ENCODE measurements at places on chromosomes 16 and 17.

- DNase-seq: no peak
Observed at GRCh38 chr17:58993311-58993710, 113.4 kb downstream of the TRIM37 start.

GRCh38 chr17:49523706-49524472 is 28.8 kb downstream of the NGFR start:
- no peak for DNase-seq

GRCh38 chr17:49757151-49757777 is 6.7 kb downstream of the FAM117A start:
- DNase-seq: no peak

- DNase-seq: no peak
Observed at GRCh38 chr16:3716831-3717234, 491 bp downstream of the TRAP1 start.

DNA sequence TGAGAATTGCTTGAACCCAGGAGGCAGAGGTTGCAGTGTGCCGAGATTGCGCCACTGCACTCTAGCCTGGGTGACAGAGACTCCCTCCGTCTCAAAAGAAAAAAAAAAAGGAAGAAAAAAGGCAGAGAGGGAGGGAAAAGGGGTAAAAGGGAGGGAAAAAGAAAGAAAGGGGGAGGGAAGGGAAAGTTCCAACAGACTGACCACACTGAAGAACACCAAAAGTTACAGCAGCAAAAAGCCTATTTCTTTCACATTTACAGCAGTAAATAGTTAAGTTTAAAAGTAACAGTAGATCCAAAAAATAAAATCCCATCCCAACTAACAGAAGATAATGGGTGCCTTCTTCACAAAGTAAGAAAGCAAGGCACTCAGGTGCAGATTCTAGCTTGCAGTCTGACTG is 36.9 kb upstream of the C17orf78 start:
- DNase-seq: no peak

DNA sequence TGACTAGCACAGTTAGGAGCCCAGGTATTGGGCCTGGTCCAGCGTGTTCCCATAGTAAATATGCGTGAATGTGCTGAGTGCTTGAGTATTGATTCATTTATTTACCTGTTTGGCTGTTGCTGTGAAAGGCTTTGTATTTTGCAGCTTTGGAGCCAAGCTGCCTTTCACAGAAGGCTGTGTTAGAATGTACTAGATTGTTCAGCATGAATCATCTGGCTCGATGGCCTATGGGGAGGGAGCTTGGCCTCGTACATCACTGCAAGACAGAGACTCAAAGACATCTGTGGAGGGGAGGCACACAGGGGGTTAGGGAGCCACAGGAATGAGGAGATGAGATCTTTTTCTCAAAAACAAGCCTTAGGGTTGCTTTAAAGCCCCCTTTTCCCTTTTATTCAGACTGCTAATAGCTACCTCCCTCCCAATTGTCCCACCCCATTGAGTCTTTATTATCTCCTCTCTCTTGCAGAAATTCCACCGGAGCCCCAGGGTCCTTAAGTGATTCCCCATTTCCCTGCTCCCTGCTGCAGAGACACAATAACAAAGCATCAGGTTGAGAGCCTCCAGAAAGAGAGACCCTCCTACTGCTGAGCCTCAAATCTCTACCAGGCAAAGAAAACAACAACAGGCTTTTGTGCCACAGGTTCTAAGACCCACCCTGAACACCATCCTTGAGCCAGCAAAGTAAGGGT is 307.2 kb downstream of the ABCC12 start:
- DNase-seq: no peak

- no peak for DNase-seq
Observed at GRCh38 chr17:8542599-8543502, 87.7 kb downstream of the MYH10 start.

DNA sequence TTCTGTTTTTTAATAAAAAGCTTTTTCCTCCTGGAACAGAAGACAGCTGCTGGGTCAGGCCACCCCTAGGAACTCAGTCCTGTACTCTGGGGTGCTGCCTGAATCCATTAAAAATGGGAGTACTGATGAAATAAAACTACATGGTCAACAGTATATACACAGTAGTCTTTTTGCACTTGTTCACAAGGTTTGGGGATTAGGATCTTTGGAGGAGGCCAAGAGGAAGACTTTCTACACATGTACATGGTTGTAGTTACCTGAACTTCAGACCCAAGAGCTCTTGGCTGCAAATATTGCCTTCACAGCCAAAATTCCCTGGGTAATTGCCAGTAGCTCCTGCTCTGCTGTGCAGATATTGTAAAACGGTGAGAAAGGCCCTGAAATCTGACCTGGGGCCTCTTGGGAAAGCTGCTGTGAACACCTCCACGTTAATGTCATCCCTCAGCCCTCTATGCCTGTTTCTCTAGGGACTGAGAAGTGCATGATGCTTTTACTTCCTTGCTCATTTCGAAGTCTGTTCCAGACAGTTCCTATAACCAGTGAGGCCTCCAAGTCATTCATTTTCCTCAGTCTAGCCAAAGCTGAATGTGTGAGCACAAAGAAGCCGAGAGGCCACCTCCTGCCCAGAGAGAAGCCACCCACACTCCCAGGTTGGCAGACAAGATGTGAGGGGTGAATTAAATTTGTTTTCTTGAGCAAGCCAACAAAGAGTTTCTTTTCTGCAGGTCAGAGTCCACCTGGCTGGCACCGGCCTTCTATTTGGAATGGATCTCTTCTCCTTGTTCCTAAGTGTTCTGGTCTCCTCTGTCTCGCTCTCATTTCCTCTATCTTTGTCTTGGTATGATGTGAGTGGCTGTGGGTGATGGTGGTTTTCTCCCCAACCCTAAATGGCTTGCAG is 15.9 kb downstream of the ANKRD40 start:
- DNase-seq: no peak

DNA sequence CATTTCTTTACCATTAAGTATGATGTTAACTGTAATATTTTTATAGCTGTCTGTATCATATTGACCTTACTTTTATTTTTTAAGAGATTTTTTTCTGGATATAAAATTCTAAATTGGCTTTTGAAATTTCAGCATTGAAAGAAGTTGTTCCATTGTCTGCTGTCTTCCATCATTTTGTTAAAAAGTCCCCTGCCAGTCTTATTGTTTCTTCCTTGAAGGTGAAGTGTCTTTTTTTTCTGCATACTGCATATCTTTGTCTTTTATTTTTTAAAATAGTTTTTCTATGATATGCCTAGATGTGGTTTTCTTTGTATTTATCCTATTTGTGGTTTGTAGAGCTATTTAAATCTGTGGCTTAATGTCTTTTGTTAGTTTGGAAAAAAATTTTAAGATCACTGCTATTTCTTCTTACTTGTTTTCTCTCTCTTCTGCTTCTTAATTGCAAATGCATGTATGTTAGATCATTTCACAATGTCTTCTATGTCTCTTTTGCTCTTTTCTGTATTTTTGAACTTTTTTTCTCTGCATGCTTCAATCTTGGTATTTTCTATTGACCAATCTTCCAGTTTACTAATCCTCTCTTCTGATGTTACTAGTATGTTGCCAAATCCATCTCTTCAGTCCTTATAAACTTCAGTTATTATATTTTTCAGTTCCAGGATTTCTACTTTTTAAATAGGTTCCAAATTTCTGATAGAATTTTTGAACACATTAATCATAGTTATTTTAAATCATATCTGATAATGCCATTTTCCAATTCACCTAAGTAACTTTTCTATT is 20.2 kb downstream of the IL21R start:
- no peak for DNase-seq

GRCh38 chr17:62741290-62741689 is 66.8 kb downstream of the MARCHF10 start:
- DNase-seq: no peak

GRCh38 chr16:56246051-56246817 is 54.9 kb downstream of the GNAO1 start:
- no peak for DNase-seq

DNA sequence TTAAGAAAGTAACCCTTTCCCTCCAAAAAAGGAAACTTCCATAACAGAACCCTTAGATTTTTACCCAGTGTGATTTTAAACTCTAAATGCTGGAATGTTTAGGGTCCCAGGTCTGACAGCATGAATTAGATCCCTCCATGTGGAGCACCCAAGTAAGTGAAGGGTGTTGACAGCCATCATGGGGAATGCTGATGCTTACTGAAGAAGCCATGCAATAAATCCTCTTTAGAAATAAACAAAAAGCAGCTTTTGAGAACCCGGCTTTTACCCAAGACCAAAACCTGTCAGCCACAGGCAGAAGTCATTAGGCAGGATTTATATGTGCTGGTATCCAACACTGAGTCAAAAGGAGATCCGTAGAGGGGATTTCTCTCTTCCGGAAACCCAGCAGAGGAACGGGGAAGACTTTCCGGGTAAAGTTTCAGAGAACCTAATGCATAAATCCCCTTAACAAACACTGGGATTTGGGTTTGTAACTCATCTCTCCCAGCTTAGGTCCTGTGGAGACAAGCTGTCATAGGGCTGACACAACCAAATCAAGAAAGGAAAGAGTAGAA is 287.5 kb downstream of the IRX3 start:
- no peak for DNase-seq

DNA sequence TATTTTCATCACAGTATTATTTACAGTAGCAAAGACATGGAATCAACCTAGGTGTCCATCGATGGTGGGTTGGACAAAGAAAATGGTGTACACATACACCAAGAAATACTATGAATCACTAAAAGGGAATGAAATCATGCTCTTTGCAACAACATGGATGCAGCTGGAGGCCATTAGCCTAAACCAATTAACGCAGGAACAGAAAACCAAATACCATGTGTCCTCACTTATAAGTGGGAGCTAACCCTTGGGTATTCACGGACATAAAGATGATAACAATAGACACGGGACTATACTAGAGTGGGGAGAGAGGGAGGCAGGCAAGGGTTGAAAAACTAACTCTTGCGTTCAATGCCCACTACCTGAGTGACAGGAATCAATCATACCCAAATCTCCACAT is 41.0 kb downstream of the MRPS23 start:
- no peak for DNase-seq

GRCh38 chr17:37123386-37123785 is 174.6 kb downstream of the AATF start:
- no peak for DNase-seq

- DNase-seq: no peak
Observed at GRCh38 chr17:49200423-49201083, 9.8 kb downstream of the GNGT2 start.

DNA sequence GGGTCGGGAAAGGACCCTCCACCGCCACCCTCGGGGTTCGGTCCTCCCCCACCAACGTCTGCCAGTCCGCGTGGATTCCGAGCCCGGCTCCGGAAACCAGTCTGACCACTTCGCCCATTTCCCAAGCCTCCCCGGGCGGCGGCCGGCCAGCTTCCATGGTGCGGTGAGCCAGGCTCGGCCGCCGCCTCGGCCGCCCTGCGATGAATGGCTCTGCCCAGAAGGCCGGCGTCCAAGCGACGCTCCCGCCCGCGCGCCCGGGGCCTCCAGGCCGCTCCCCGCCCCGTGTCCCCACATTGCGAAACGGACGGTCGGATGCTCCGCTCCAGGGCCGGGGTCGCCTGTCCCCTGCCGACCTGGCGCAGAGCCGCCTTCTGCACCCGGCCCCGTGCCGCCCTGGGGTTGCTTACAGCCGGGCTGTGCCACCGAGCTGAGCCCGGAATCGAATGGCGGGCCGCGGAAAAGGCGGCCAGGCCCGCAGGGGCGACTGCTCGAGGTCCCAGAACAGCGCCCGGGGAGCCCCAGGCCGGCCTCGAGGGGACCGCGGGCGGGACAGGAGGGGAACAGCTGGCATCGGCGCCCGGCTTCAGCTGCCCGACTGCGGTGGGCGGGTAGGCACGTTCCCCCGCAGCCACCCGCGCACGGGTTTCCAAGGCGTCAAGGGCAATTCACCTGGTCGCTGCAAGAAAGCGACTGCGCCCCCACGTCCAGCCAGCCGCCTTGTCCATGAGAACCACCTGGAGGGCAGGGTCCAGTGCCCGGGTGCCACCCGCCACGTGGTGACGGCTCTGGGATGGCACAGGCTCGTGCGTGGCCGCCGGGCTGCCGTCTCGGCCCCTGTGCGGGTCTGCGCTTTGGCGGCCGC is 18.3 kb upstream of the CBX8 start:
- DNase-seq: no peak

DNA sequence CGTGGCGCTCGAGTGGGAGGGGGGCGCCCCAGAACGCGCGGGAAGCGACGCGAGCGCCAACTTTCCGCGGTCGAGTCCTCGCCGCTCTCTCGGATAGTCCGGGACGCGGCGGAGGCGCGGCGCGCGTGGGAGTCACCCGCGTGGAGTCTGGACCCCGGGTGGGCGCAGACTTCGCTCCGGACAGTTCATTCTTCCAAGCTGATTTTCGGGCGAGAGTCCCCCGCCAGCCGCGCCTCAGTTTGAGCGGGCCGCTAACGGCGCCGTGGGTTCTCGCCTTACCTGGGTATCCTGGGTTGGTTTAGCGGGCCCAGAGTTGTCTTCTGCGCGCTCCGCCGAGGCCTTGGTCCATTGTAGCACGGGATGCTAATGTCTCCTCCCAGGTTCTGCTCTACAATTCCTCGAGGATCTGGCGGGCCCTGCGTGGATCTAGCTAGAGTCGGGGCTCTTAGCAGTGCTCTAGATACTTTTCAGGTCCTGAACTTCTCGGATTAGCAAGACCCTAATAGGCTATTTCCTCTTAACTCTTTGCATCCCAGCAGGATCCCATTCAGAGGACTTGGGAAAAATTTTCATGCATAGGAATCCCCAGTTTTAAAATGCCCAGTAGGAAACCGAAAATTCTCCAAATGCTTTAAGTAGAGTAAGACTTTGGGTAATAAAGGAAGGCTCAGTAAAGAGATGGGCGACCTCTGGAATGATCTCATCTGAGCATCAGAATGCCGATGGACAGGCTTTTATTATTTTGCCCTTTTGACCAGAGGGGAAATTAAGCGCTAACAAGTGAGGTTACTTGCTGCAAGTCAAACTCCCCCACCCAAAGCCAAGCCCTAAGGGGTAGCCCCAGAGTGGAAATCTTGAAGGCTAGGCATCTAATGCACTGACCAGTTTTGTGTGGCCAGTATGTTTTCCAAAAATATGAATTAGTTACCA is 537 bp upstream of the GJC1 start:
- DNase-seq: no peak

- no peak for DNase-seq
Observed at GRCh38 chr16:80687606-80688005, 116.8 kb downstream of the CDYL2 start.

GRCh38 chr17:17420082-17420481 is 56.7 kb upstream of the MED9 start:
- DNase-seq: no peak

GRCh38 chr16:81555660-81556059 is 111.1 kb downstream of the CMIP start:
- DNase-seq: no peak

GRCh38 chr16:77816293-77816692 is 27.9 kb downstream of the VAT1L start:
- no peak for DNase-seq

- no peak for DNase-seq
Observed at GRCh38 chr17:47742319-47743181, 9.5 kb downstream of the TBX21 start.

DNA sequence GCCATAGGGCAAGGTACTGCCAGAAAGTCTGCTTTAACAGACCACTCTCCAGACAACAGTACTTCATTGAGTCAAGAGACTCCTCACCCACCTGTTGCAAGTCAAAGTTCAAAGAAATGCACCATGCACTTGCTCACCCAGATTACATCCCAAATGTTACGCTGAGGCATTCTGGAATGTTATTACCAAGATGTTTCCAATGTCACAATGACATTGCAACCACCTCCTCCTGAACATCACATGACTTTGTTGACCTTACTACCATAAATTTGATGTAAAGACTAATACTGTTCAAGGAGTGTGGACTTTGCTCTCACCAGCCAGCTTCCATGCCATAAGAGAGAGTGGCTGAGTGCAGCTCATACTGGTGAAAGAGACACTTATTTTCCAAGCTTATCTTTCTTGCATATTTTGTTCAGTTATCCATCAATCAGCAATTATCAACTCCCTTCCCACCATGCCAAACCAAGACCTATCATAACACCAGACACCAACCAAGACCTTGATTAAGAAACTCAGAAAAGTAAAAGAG is 58.5 kb upstream of the BCAR1 start:
- DNase-seq: no peak
